Cortex of kidney (tissue), 1 donor: ENCODE measurements at places on chromosomes 4 and X.

DNA sequence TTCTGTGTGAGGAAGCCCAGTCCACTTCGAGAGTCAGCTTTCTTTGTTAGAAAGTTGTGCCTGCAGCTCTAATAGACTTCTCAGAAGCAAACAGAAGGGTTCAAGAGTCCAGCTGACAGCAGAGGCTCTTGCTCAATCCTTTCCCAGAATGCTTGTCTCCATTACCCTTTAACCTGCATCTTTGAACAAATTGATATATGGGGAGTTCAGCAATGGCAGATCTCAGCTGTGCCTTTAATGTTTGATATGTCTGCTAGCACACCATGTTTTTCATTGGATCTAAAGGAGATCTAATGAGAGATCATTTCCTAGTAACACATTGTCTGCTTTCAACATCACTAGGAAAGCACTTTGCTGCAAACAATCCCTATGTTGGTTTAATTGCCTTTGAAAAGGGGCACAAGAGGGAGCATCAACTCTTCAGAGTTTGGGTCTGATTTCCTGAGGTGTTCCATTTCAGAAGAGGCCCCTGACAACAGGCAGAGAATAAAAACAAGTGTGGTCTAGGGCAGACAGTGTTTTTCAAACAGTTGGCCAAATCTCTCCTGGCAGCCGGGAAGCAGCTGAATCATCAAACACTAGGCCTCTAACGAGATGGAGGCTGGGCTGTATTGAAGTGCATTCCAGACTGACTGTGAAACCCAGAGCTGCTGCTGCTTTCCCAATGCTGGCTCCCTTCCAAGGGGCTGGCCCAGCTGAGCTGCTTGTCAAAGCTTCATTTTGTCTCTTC is 55.5 kb downstream of the LUZP4 start:
- no peak for DNase-seq

GRCh38 chr4:152265149-152265621 is 270.7 kb downstream of the FBXW7 start:
- no peak for DNase-seq

DNA sequence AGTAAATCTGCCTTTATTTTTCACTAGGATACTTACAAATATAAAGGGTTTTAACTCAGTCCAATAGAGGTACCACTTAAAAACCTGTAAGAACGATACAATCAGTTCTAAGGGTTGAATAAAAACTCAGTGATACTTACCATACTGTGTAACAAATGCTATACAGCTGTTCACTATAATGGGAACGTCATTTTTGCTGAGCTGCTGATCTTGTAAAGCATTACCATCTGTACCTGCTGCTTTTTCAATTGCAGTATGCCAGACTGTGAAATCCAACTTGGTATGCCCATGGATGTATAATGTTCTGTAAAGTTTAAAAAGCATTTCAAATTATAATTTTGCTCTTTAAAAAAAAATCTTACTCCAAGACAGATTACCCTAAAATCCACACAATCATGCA is 111.2 kb downstream of the ARAP2 start:
- DNase-seq: no peak

DNA sequence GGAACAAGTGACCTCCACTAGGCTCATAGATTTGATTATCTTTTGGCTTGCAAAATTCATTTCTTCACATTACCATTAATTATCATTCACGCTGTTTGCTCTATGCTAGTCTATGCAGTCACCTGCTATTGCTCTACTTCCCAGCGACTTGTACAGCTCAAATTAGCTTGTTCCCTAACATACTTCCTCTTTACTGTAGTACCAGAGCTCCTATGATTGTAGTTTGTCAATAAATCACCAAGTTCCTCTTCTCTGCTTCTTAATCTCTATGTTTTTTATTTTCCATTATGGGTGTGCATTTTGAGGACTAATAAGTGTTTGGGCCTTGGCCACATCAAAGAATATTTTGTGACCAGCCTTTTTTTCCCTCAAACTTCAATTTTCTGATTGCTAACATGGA is 6.2 kb upstream of the GSPT2 start:
- no peak for DNase-seq

GRCh38 chrX:637660-638481 is 7.3 kb downstream of the SHOX start:
- no peak for DNase-seq

GRCh38 chr4:152572417-152573086 is 36.7 kb upstream of the FBXW7 start:
- DNase-seq: no peak

GRCh38 chr4:83852085-83852451 is 316.2 kb downstream of the GPAT3 start:
- DNase-seq: no peak

GRCh38 chr4:13178621-13179020 is 305.5 kb downstream of the RAB28 start:
- DNase-seq: no peak

- DNase-seq: no peak
Measured at GRCh38 chr4:107721436-107722100, 1.5 kb upstream of the PAPSS1 start.

- no peak for DNase-seq
Measured at GRCh38 chr4:80360084-80360483, 24.6 kb downstream of the CFAP299 start.

- no peak for DNase-seq
Measured at GRCh38 chrX:49058794-49059193, at the start of gene CCDC120. Gene CCDC120, plus strand, starts transcription at chrX:49058999. Its CDS starts 3,043 bp downstream, at chrX:49062042.

DNA sequence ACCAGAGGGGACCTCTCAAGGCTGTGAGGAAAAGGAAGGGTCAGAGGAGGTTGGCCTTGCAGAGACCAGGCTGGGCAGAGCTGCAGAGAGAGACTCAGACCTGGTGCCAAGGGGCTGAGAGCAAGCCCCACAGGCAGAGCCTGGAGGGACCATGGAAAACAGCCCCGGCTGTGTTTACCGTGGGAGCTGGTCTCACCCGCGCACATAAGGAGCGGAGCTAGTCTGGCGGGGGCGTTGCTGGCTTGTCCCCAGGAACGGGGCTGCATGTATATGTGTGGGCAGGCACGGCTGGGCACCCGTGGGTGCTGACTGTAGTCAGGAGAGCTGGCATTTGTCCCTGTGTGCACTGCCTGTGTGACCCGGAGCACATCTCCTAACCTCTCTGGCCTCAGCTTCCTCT is 45.7 kb downstream of the C4orf50 start:
- no peak for DNase-seq

DNA sequence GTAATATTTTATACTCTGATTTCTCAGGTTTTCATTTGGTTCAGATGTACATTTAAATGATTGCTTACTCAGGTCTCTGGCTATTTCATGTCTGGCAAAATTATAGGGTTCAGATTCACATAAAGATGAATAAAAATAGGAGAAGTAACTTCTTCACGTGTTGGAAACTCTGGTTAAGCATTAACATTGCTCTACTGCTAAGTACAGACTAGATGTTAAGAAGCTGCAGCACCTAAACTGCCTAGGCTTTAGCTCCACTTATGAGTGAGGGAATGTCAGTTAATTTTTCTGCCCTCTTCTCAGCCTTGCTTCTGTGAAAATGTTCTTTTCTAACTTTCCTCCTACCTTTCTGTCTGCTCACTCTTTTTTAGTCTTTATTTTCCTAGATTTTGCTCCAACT is 361.2 kb downstream of the ARAP2 start:
- DNase-seq: no peak

GRCh38 chr4:124487651-124488050 is 224.9 kb downstream of the ANKRD50 start:
- no peak for DNase-seq

DNA sequence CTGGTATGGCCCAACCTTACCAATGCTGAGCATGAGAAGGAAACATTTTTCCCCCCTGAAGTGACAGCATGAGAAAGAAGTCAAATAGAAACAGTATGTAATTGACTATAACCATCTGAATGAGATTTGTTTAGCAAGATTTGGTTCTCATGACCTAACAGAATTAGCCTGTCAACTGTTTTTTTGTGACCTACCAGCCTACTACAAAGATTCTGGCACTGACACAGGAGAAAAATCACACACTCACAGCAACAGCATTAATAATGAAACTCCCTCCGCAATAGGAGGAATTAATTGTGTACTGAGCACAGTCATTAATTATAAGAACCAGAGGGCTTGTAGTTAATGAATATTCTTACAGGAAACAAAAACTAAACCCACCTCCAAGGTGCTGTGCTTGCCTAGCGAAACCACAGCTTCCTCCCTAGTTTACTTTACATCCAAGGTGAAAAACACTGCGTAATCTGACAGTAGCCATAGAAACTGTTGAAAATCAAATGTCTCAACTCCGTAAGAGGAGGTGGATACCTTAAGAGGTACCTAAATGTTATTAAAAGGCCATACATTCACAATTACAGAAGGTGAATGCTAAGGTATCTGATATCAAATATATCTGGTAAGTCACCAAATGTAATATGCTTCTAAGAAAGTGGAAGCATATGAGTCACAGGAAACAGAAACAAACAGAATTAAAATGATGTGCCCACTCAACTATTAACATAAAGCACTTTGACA is 34.9 kb downstream of the MMRN1 start:
- no peak for DNase-seq
